ENCODE measurements at places on chromosomes 4 and X.

- DNase-seq: no peak
These were observed 585.7 kb upstream of the PABPC4L start for GRCh38 chr4:134787315-134787714.

DNA sequence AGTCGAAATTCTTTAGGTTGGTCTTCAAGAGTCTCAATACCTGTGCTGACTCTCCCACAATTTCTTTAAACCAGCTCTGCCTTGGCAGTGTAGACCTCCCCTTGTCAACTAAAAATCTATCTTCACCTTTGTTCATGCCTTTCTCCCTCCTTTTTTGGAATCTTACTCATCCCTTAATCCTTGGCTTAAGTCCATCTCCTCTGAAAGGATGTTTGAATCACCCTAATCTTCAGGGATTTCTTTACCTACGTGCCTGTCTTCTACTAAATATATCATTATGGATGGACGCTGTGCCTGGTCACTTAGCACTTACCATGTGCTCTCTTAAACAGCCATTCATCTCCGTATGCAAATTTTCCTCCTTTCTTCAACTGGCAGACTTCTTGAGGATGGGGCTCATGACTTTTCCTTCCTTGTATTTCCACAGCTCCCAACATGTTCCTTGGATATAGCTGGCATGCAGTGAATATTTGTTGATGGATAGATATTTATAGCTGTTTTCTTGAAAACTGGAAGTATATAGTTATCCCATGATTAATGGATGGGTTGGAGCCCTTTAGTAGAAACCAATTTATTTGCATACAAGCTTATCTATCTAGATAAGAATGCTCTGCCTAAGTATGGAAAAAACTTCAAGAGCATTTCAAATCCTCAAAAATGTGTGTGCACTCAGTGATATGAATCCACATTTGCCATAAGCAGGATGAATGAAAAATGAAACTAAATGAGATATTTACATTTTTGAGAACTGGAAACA, 166.6 kb downstream of the SPRY1 start:
- DNase-seq: no peak

- no peak for DNase-seq
These were observed 126.1 kb downstream of the ARHGEF9 start for GRCh38 chrX:63658920-63659319.

DNA sequence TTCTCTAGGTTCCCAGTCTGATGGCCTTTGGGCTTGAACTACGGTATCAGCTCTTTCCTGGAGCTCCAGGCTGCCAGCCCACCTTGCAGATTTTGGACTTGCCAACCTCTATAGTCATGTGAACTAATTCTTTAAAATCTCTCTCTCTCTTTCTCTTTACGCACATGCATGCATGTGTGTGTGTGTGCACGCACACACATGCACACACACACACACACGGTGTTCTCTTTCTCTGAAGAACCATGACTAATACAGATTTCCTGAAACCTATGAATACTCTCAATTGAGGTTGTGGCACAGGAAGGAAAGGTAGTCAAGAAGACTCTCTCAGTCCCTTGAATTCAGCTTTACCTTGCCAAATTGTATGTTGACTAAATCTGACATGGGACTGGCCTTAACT, 6.2 kb upstream of the ZCCHC13 start:
- no peak for DNase-seq

- no peak for DNase-seq
These were observed 485.5 kb downstream of the NAF1 start for GRCh38 chr4:162681212-162681611.

DNA sequence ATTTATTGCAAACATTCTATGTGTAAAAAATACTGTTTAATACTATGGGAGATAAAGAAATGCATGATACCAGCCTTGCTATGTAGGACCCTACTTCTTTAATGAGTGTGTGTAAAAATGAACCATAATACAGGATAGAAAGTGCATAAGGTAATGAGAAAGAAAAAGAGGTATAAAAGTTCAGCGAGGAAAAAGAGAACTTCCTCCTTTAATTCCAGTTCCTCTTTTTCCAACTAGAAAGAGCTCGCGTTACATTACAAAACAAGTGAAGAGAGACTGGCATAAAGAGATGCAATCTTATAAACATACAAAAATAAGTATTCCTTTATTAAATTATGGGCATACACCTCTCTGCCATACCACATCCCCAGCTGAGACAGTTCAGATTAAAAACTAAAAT, 77.4 kb downstream of the ANKRD17 start:
- DNase-seq: no peak

- DNase-seq: no peak
These were observed 312.6 kb upstream of the FTHL17 start for GRCh38 chrX:31384471-31384870.

DNA sequence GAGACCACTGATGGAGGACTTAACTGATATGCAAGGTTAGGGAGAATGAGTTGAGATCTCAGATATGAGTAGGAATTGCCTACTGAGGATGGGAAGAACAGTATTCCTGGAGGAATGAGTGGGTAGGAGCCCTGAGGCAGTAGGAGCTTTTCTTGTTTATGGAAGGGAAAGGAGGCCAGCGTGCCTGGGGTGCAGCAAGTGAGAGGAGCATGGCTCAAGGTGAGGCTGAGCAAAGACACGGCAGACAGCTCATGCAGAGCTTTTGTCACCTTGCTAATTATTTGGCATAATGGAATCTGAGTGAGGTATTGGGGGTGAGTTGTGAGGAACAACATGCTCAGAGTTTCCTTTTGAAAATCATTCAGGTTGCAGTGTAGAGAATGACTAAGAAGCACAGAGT, 65.3 kb upstream of the IBSP start:
- DNase-seq: no peak

GRCh38 chr4:42453612-42454011, 56.3 kb downstream of the SHISA3 start:
- no peak for DNase-seq

GRCh38 chrX:97401154-97401553, 517.4 kb downstream of the RPA4 start:
- no peak for DNase-seq

DNA sequence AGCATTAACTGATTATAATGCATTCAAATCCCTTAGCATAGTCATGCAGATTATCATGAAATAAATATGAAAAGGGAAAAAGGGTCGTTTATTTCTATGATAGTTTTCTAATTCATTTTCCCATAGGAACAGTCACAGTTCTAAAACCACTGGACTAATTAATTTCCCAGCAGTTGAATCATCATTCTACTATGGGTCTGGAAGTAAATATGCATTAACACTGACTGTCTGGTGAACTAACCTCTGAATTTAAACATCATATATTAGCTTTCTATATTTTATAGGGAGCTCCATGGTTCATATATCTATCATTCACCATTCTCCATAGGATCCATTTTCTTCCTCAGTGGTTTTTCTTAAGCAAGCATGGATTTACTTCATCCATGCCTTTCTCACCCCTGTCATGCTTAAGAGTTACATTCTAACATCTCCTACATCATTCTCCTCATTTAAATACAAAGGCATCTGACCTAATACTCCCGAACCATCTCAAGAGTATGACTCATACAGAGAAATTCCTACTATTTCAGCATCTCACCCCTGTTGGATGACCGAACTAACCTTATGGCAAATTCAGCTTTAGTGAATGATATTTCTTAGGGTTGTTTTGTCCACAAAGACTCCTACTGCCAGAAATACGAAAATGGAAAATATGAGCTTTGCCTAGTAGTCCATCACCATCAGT, 198.7 kb upstream of the ADAMTS3 start:
- no peak for DNase-seq

DNA sequence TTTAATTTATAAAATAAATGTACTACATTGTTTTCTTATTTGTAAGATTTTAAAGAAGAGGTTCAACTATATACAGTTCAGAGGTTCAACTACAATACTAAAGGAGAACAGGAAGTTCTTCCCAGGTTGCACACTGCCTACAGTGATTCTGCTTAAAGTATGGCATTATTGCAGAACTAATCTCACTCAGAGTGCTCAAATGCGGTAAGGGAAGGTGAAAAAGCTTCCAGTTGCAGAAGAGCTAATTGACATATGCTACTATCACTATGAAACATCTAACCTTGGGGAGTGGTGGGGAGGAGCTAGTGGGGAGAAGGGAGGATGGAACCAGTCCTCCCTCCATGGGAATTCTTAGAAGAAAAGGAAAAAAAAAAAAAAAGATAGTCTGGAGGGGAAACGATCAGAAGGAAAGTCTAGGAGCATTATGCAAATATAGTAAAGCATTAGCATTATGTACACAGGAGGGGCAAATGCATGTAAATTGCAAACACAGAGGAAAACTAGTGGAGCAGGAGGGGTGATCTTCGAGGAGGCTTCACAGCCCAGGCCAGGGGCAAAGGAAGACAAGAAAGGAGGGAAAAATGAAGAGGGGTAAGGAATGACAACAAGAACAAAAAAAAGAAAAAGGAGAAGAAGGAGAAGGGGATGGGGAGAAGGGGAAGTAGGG, 32.0 kb upstream of the MMAA start:
- no peak for DNase-seq

- no peak for DNase-seq
These were observed 23.7 kb downstream of the YTHDC1 start for GRCh38 chr4:68326141-68326540.

- peak; percentile 23 for DNase-seq
These were observed 45.7 kb upstream of the INTU start for GRCh38 chr4:127586922-127587571.

- DNase-seq: no peak
These were observed 65.8 kb downstream of the GPR101 start for GRCh38 chrX:136967966-136968365.

- DNase-seq: no peak
These were observed 11.2 kb downstream of the KLHL8 start for GRCh38 chr4:87209182-87209581.

DNA sequence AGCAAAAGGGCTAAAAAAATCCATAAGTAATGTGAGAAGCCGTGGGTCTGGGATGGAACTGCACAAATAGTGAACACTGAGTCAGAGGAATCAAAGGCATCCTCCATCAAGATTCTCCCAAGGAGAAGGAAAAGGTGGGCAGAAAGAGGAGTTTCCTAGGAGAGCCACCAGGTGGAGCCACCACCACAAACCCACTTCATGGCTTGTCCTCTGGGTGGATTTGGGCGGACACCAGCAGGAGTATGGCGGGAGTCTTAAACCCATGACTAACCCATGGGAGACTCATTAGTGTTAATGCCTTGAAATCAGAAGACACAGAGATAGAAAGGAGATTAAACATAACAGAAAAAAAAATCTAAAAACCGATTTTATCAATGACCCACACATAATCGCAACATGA, 147.7 kb downstream of the SH3KBP1 start:
- DNase-seq: no peak

GRCh38 chr4:182699795-182700194, 217.4 kb downstream of the DCTD start:
- no peak for DNase-seq

- DNase-seq: no peak
These were observed 2.7 kb upstream of the SRPK3 start for GRCh38 chrX:153778181-153778580.

DNA sequence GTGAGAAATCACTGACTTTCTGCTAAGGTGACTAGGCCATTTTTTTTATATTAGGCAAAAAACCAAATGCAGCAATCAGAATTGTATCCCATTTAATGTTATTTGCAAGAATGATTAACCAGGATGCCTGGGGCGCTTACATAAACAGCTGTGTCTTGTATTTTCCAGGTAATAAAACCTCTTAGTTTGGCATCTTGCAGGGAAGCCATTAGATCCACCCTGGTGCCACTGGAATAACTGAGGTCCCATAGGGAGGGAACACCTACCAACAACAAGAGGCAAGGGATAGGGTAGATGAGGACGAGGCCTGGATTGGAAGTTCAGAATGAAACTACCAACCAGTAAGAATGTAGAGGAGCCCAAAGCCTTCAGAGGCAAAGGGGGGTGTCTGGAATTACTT, 288.3 kb downstream of the ARHGAP24 start:
- DNase-seq: no peak

All from NCI-H2081 treated with DMSO at 0.1 percent for 48 hours (cell line).